ENCODE measurements at places on chromosomes 3 and 15.

- no peak overlapping the region for H3K27ac ChIP-seq
- H3K27me3 ChIP-seq = no peaks in the 10 kb centered on the region
- H3K4me1 ChIP-seq = no peaks in the 10 kb centered on the region
- H3K36me3 ChIP-seq = no peaks in the 10 kb centered on the region
These were observed 125.4 kb upstream of the MME start for GRCh38 chr3:154954757-154955156.

DNA sequence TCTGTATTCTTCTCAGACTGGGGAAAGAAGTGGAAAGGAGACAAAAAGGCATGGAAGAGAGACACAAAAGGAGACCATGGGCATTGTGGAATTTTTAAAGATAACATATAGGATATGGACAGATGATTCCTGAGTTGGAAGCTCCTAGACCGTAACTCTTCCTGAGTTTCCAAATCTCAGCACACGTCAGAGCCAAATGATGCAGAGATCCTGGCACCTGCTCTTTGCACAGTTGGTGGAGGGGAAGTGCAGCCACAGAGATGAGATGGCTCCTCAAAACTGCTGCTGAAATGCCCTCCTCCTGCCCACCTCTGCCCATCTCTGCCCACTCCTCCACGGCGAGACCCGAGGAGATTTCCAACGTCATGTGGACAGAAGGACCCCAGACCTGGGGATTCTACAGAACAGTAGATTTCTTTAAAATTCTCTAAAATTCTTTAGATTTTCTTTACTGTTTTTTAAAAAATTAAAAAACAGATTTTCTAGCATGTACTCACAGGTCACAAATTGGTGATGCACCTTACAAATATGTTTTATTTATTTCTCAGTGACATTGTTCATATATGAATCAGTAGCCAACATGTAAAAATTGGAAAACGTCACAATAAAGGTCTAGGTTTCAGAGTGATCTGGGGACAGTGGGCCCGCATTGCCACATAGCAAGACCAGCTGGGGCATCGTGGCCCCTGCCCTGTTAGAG lies 8.1 kb downstream of the CPN2 start:
- no peaks in the 10 kb centered on the region for H3K27me3 ChIP-seq
- H3K36me3 ChIP-seq = no peaks in the 10 kb centered on the region
- H3K27ac ChIP-seq = no peak overlapping the region
- no peak for DNase-seq
- H3K4me3 ChIP-seq = no peak overlapping the region
- no peaks in the 10 kb centered on the region for H3K4me1 ChIP-seq

GRCh38 chr3:40624189-40624769 lies 99.5 kb downstream of the ZNF621 start:
- no peaks in the 10 kb centered on the region for H3K36me3 ChIP-seq
- H3K4me1 ChIP-seq = no peaks in the 10 kb centered on the region
- H3K27me3 ChIP-seq = no peaks in the 10 kb centered on the region
- no peak overlapping the region for H3K4me3 ChIP-seq
- DNase-seq = no peak

DNA sequence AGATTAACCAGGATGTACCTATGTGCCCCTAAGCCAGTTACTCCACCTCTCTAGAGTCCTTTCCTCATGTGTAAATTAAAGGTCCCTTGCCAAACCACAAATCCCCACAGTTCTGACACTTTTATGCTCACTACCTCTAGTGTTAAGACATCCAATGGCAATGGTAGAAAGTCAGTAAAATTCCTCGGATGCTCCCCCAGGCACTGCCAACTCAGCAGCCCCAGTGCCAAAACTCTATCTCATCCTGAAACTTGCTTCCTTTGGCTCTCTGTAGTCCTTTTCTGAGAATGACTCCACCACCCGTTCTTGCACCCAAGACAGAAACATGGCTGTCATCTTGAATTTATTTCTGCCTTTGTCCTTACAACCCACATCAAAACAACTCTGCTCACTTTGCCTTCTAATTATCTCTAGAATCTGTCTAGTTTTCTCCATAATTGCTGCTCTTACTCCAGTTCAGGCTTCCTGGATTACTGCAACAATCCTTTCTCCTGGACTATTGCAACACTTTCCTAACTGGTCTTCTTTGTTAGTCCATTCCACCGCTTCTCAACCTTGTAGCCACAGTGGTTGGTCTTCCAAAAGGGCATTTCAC lies 41.6 kb downstream of the MB21D2 start:
- no peaks in the 10 kb centered on the region for H3K36me3 ChIP-seq
- no peak overlapping the region for H3K27ac ChIP-seq
- no peaks in the 10 kb centered on the region for H3K4me1 ChIP-seq
- H3K27me3 ChIP-seq = no peaks in the 10 kb centered on the region

DNA sequence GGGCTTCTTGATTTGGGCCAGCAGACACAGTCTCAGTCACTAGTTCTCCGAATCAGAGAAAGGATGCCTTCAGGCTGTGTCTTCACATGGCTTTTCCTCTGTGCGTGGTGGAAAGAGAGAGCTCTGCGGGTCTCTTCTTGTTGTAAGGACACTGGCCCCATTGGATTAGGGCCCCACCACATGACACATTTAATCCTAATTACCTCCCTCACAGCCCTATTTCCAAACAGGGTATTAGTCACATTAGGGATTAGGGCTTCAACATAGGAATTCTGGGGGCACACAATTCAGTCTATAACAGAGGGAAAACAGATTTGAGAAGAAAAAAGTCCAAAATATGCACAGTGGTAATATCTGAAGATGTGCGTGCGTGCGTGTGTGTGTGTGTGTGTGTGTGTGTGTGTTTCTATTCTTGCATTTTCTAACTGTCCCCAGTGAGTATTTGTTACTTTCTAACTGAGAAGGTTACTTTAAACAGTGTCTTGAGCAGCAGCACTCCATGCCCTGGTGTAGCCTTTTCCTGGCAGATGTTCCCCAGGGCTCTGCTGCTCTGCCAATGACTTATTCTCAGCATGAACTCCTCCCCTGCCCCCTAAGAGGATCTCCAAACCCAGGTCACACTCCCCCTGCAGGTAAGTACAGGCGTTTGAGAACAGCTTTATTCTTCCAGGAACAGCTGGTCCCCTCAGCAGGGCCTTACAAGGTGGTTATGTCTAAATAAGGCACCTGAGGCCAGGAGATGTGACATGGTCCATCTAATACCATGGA lies 72.9 kb downstream of the RPL39L start:
- peaks cover 18% of the 10 kb centered on the region for H3K4me1 ChIP-seq
- H3K4me3 ChIP-seq = no peak overlapping the region

DNA sequence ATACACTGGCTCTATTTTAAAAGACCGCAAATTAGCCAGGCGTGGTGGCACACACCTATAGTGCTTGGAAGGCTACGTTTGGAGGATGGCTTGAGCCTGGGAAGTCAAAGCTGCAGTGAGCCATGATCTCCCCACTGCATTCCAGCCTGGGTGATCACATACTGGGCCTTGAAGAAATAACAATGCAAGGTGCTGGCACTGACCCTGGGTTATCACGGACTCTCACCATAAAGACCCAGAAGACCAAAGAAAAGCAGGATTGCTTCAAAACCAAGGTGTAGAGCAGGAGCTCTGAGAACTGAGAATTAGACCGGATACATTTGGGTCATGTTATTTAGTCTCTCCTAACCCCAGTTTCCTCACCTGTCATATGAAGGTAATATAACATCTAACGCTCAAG lies 14.8 kb downstream of the PIK3R4 start:
- H3K36me3 ChIP-seq = peaks cover 5% of the 10 kb centered on the region
- H3K27me3 ChIP-seq = no peaks in the 10 kb centered on the region
- no peaks in the 10 kb centered on the region for H3K4me1 ChIP-seq
- H3K4me3 ChIP-seq = no peak overlapping the region
- no peak overlapping the region for H3K27ac ChIP-seq
- no peak for DNase-seq

DNA sequence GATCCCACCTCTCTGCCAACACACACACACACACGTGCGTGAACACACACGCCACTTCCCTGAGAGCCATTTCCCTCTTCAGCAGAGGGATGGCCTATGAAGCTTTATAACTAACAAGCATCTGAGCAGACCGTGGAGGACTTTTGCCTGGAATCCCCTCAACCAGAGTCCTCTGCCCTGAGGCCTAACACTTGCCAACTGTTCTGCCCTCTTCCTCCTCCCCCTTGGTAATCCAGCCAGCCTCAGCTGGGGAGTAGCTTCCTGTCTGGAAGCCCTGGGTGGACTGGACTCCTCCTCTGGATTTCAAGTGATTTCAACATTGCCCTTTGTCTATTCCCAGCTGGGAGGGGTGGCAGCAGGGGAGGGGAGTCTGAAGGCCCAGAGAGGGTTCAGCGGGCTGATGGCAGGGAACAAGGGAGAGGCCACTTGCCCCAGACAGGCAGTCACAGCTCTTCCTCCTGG lies 68.4 kb upstream of the HACD2 start:
- DNase-seq = peak; percentile 52
- peaks cover 58% of the 10 kb centered on the region for H3K36me3 ChIP-seq
- H3K27me3 ChIP-seq = no peaks in the 10 kb centered on the region
- H3K4me1 ChIP-seq = peaks cover 80% of the 10 kb centered on the region
- no peak overlapping the region for H3K4me3 ChIP-seq

DNA sequence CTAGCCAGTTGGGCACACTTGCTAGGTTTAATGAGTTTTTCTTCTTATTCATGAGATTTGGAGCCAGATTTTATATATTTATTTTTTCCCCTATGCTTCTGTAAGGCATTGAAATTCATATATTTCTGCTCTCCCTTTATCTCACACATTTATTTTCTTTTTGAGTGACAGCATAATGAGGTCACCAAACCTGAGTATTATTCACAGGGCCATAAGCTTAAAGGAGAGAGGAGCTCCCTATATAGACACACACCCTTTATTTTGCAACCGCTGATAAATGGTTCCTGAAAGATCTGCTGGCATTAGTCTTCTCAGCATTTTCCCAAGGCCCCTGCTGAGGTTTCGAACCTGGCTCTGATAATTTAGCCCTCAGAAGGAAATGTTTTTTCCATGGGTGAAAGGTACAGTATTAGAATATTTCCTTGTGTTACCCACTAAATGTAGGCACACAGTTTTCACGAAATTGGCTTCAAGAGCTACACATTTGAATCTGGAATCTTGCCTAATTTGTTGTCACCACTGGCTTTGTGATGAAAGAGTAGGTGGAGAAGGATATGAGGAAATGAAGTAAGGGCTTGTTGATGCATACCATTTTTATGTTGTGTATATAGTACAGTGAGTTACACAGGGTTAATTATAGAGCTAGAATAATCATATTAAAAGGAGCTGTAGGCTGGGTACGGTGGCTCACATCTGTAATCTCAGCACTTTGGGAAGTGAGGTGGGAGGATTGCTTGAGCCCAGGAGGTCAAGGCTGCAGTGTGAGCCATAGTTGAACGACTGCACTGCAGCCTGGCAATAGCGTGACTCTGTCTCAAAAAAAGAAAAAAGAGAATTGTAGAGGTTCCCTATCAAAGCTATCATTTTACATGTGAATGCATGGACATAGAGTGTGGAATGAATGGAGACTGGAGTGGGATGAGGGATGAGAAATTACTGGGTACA lies 6.5 kb downstream of the KLHL18 start:
- DNase-seq = no peak
- H3K4me1 ChIP-seq = peaks cover 6% of the 10 kb centered on the region
- no peaks in the 10 kb centered on the region for H3K27me3 ChIP-seq
- H3K27ac ChIP-seq = no peak overlapping the region
- H3K36me3 ChIP-seq = peaks cover 7% of the 10 kb centered on the region

DNA sequence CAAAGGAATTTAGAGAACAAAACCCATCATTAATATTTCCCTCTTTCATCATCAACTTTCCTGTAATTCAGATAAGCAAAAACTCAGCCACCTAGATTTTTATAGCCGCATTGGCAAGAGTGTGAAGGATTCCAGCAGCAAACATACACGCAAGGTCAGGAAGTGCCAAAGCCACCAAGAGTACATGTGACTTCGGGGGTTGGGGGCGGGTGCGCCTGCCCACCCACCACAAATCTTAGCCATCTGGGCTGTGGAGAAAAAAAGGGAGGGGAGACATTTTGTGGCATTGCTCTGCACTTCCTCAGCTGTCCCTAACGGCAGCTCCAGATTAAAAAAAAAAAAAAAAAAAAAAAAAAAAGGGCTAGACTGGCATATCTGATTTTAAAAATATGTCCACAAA lies 148.4 kb downstream of the TNIK start:
- DNase-seq = no peak
- H3K4me1 ChIP-seq = peaks cover 4% of the 10 kb centered on the region
- H3K27ac ChIP-seq = no peak overlapping the region
- no peaks in the 10 kb centered on the region for H3K36me3 ChIP-seq
- H3K27me3 ChIP-seq = no peaks in the 10 kb centered on the region
- peak overlapping the region; percentile 37 for H3K4me3 ChIP-seq

DNA sequence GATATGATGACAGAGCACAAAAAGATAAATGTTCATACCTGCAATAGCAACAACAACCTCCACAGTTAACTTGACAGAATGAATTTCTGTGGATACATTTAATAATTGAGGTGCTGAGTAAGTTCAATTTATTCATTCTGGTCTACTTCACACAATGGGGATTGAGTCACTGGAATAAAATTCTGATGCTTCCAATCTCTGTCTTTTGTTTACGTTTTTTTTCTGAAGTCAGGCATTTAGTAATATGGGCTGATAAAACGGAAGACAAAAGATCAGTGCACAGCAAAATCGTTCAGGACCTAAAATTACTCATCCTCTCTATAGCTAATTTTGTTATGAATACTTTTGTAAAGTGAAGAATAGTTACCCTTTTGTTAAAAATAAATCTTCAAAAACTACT lies 565.9 kb upstream of the CCDC54 start:
- peaks cover 16% of the 10 kb centered on the region for H3K4me1 ChIP-seq
- no peaks in the 10 kb centered on the region for H3K27me3 ChIP-seq
- DNase-seq = no peak
- no peak overlapping the region for H3K4me3 ChIP-seq
- H3K36me3 ChIP-seq = no peaks in the 10 kb centered on the region
- no peak overlapping the region for H3K27ac ChIP-seq

Measured in thoracic aorta (tissue), 2 donors.